ENCODE measurements at places on chromosomes 3 and 15. TPM values are rescaled to one million over a fixed set of nuclear protein-coding genes. Genes with fewer than 3 reads are reported as not detected.

FAN1 gene
- 23.7 TPM for total RNA-seq

ALG1L2 gene
- total RNA-seq = 0.89 TPM

UROC1 gene
- total RNA-seq = not detected

ZBED2 gene
- not detected for total RNA-seq

MYEF2 gene
- 11.4 TPM for total RNA-seq

CP gene
- 24.5 TPM for total RNA-seq

INSYN1 gene
- total RNA-seq = 65.6 TPM

AP3B2 gene
- total RNA-seq = 0.77 TPM

GPR62 gene
- total RNA-seq = 1.5 TPM

CNTN4 gene
- total RNA-seq = 1.7 TPM

PFKFB4 gene
- total RNA-seq = 2.0 TPM

Data from right cardiac atrium (tissue), 5 donors.